Esophagus squamous epithelium (tissue), 5 donors: ENCODE measurements at places on chromosomes 5 and 9.

DNA sequence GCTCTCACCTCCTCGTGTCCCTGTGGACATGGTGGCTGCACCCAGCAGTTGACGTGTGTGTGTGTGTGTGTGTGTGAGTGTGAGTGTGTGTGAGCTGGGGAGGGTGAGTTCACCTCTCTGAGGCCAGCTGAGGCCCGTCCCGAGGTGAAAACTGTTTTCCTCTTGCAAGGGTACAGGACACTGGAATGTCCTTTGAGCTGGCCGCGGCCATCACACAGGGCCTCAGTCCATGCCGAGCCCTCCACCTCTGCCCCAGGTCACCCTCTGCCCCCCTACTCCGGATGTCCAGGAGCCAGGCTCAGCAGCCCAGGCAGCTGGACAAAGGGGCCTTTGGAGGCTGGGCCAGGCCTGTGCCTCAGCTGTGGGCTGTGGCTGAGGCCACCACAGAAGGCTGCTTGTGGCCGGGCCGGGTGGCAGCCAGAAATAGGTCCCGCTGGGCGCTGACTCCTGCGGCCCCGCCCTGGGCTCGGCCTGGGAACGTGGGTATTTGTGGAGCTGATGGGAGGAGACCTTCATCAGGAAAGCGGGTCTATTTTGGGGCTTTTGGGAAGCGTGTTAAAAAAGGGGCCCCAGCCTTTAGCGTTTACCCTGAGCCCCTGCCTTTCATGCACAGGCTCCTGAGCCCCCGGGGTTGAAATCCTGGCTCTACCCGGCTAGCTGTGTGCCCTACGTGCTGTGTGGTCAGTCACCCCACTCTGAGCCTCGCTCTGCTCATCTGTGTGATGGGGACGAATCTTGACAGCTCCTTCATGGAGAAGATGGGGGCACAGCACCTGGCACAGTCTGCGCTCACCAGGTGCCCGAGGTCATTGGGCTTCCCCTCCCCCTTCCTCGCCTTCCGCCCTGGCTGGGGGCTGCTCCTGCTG lies 75.1 kb upstream of the IER5L start:
- no peaks in the 10 kb centered on the region for H3K27me3 ChIP-seq
- peaks cover 5% of the 10 kb centered on the region for H3K4me1 ChIP-seq
- H3K36me3 ChIP-seq, result no peaks in the 10 kb centered on the region
- H3K27ac ChIP-seq, result no peak overlapping the region
- DNase-seq, result no peak
- H3K4me3 ChIP-seq, result no peak overlapping the region

DNA sequence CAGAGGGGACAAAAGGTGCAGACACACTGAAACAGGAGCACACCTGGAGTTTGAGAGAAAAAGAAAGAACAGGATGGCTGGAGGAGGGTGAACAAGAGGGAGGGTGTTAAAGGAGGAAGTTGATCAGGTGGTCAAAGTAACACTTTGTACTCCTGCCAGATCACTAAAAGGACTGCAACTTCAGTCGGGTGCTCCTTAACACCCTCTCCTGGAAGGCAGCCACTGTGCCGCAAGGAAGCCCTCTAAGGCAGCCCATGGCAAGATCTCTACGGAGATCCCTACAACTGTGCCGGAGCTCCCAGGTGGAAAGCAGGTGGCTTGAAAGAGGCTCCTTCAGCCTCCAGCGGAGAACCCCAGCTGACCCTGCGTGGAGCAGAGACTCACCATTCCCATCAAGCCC lies 124.4 kb upstream of the MSX2 start:
- no peak overlapping the region for H3K4me3 ChIP-seq
- no peak for DNase-seq
- H3K27me3 ChIP-seq, result no peaks in the 10 kb centered on the region
- no peaks in the 10 kb centered on the region for H3K4me1 ChIP-seq
- no peak overlapping the region for H3K27ac ChIP-seq

DNA sequence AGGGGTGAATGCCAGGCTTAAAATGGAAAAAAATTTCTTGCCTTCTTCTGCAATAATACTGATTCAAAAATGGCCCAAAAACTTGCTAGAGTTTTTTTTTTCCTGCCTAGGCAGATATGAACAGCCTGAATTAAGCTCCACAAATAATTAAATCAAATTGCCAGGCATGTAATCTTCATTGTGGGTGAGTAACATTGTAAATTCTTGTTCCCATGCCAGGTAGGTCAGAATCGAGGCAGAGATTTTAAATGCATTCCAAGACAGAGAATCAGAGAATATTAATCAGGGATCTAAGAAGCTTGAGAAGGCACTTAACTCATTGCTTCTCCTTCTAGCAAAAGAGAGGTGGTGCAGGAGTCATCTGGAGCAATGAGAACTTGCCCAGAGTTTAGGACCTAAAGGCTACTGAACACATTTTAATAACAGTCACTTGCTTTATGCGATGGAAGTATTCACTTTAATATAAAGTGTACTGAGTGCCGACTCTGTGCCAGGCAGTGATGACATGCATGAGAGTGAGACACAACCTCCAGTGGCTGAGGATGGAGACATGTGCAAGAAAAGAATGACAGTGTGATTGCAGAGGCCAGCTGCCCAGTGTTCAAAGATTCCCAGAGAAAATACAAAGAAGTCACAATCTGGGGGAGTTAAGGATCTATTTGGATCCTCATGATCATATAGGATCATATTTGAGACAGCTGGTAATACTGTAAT lies 102.3 kb downstream of the APBA1 start:
- no peak overlapping the region for H3K4me3 ChIP-seq
- H3K4me1 ChIP-seq, result peaks cover 27% of the 10 kb centered on the region
- no peaks in the 10 kb centered on the region for H3K27me3 ChIP-seq
- no peaks in the 10 kb centered on the region for H3K36me3 ChIP-seq
- no peak overlapping the region for H3K27ac ChIP-seq

- DNase-seq, result no peak
- H3K36me3 ChIP-seq, result peaks cover 20% of the 10 kb centered on the region
- H3K27ac ChIP-seq, result peak overlapping the region; percentile 75
Observed at GRCh38 chr9:131410044-131410491, 16.2 kb downstream of the PRRC2B start.

- H3K27me3 ChIP-seq, result no peaks in the 10 kb centered on the region
- H3K4me3 ChIP-seq, result no peak overlapping the region
- no peaks in the 10 kb centered on the region for H3K4me1 ChIP-seq
- DNase-seq, result no peak
- H3K27ac ChIP-seq, result no peak overlapping the region
Observed at GRCh38 chr9:20692554-20692953, 8.5 kb downstream of the FOCAD start.

GRCh38 chr5:172114875-172115422 lies 73.1 kb downstream of the STK10 start:
- H3K4me1 ChIP-seq, result peaks cover 14% of the 10 kb centered on the region
- no peaks in the 10 kb centered on the region for H3K27me3 ChIP-seq

DNA sequence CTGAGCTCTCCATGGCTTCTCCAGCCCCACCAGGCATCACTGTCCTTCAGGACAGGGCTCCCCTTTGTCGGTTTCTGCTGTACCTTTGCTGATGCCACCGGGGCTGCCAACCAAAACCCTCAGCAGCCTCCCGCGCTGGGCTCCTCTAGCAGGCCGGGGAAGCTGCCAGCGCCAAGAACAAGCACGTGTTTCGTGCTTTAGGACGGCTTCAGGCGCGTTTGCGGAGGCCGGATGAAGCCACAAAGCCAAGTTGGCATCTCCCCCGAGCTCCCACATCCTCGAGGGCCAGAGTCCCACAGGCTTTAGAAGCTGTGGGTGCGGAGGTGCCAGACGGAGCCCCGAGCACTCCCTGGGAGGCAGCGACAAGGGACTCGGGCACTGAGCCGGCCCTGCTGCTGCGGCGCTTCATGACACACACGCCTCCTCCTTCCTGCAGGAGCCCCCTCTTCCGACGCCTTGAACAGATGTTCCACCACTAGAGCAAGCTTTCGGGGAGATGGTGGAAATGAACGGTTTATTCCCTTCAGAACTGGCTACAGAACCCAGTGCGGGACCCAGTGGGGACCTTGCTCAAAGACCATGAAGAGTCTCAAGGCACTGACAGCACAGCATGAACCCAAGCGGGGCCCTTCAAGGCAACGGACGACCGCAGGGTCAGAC lies 36.7 kb downstream of the SARDH start:
- H3K4me3 ChIP-seq, result no peak overlapping the region
- H3K4me1 ChIP-seq, result peaks cover 12% of the 10 kb centered on the region
- H3K27me3 ChIP-seq, result no peaks in the 10 kb centered on the region
- peak overlapping the region; percentile 50 for H3K27ac ChIP-seq
- no peaks in the 10 kb centered on the region for H3K36me3 ChIP-seq

DNA sequence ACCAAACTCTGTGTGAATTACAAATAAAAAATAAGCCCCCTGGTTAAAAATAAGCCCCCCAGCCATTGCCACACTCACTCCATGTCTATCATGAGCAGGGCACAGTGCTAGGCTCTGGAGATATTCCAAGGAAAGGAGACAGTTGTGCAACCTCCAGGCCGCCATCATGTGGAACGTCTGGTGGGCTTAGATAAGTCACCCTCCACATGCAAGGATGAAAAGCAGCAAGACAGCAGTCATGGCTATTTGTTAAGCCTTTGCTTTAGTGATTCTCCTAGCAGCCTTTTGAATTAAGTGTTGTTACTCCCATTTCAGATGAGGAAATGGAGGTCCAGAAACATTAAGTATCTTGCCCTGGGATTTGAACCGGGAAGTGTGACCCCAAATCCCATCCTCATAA lies 94.8 kb downstream of the DCP2 start:
- H3K27me3 ChIP-seq, result no peaks in the 10 kb centered on the region
- H3K27ac ChIP-seq, result no peak overlapping the region
- no peak overlapping the region for H3K4me3 ChIP-seq
- no peaks in the 10 kb centered on the region for H3K4me1 ChIP-seq

GRCh38 chr5:38634568-38635369 lies 78.3 kb upstream of the LIFR start:
- H3K4me1 ChIP-seq, result no peaks in the 10 kb centered on the region
- no peak overlapping the region for H3K27ac ChIP-seq
- H3K27me3 ChIP-seq, result no peaks in the 10 kb centered on the region

GRCh38 chr9:129713402-129713679 lies 39.5 kb downstream of the PTGES start:
- H3K36me3 ChIP-seq, result no peaks in the 10 kb centered on the region
- no peak overlapping the region for H3K4me3 ChIP-seq
- DNase-seq, result no peak
- H3K27me3 ChIP-seq, result no peaks in the 10 kb centered on the region

GRCh38 chr5:131747180-131748105 lies 49.4 kb downstream of the FNIP1 start:
- H3K27ac ChIP-seq, result no peak overlapping the region
- no peaks in the 10 kb centered on the region for H3K27me3 ChIP-seq
- H3K4me3 ChIP-seq, result no peak overlapping the region

- H3K4me3 ChIP-seq, result peak overlapping the region; percentile 70
- H3K4me1 ChIP-seq, result peaks cover 19% of the 10 kb centered on the region
- no peaks in the 10 kb centered on the region for H3K36me3 ChIP-seq
- no peak for DNase-seq
- peak overlapping the region; percentile 32 for H3K27ac ChIP-seq
Observed at GRCh38 chr5:140630292-140631035, 2.5 kb downstream of the CD14 start.

DNA sequence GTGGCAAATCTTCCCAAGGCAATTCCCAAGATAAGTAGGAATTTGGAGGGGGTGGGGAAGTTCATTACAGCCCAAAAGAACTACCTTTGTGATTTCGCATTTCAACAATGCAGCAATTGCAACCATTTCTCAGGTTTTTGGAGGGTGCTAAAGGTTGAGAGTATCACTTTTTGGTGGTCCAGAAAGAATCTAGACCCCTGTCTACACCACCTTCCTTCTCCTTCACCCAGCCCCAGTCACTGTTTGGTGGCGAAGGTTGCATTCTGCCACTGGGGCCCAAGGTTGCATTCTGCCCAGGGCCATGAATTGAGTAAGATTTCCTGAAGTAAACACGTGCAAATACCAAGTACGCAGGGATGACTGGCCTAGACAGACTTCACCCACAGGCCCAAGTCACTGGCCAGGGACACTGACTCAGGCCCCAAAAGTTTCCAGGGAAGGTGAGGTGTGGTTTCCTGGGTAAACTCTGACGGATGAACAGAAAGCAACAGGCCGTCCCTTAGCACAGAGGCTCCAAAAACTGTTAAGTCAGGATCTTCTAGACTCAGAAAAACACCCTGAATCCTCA lies 5.7 kb downstream of the PDE6A start:
- no peak for DNase-seq
- no peak overlapping the region for H3K4me3 ChIP-seq
- peaks cover 90% of the 10 kb centered on the region for H3K4me1 ChIP-seq
- no peaks in the 10 kb centered on the region for H3K27me3 ChIP-seq
- peak overlapping the region; percentile 36 for H3K27ac ChIP-seq
- no peaks in the 10 kb centered on the region for H3K36me3 ChIP-seq

DNA sequence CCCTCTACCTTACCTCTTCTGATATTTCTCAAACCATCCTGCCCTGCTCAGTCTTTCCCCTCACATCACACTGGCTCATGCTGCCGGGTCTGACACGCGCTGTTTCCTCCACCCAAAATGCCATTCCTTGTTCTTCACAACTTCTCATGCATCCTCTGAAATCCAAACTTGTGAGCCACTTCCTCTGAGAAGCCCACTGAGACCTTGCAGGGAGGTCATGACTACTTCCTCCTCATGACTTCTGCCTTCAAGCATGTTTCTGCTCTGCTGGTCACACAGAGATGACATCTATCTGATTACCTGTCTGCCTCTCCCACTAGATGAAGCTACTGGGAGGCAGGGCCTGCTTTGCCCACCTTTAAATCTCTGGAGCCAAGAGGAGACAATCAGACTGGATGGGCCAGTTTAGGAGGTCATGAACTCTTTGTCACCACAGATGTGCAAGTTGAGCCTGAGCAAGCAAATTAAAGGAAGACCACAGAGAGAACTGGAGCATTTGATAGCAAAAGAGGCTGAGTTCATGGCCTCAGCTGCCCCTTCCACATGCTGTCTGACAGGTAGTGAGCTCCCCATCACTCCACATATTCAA lies 119.8 kb upstream of the TBC1D2 start:
- DNase-seq, result no peak
- H3K27ac ChIP-seq, result no peak overlapping the region
- no peaks in the 10 kb centered on the region for H3K4me1 ChIP-seq
- H3K27me3 ChIP-seq, result no peaks in the 10 kb centered on the region
- no peak overlapping the region for H3K4me3 ChIP-seq

GRCh38 chr5:36839489-36840476 lies 36.8 kb upstream of the NIPBL start:
- no peak overlapping the region for H3K27ac ChIP-seq
- no peak for DNase-seq
- no peak overlapping the region for H3K4me3 ChIP-seq
- no peaks in the 10 kb centered on the region for H3K4me1 ChIP-seq

- no peaks in the 10 kb centered on the region for H3K27me3 ChIP-seq
- no peak for DNase-seq
- H3K27ac ChIP-seq, result no peak overlapping the region
- no peak overlapping the region for H3K4me3 ChIP-seq
- peaks cover 76% of the 10 kb centered on the region for H3K36me3 ChIP-seq
- H3K4me1 ChIP-seq, result no peaks in the 10 kb centered on the region
Observed at GRCh38 chr5:116492016-116492623, 82.5 kb downstream of the SEMA6A start.

GRCh38 chr5:38931731-38932130 lies 85.9 kb downstream of the OSMR start:
- peaks cover 90% of the 10 kb centered on the region for H3K36me3 ChIP-seq
- no peaks in the 10 kb centered on the region for H3K4me1 ChIP-seq
